Heart right ventricle (tissue), 16 donors: ENCODE measurements at places on chromosomes 3 and 15. TPM values are rescaled to one million over a fixed set of nuclear protein-coding genes. Genes with fewer than 3 reads are reported as not detected.
A peak's percentile ranks its signal among the peaks of the same experiment; 100 is the strongest.

- no peak for DNase-seq
These were observed 166.4 kb upstream of the UBE2E2 start for GRCh38 chr3:23036728-23037127.

DNA sequence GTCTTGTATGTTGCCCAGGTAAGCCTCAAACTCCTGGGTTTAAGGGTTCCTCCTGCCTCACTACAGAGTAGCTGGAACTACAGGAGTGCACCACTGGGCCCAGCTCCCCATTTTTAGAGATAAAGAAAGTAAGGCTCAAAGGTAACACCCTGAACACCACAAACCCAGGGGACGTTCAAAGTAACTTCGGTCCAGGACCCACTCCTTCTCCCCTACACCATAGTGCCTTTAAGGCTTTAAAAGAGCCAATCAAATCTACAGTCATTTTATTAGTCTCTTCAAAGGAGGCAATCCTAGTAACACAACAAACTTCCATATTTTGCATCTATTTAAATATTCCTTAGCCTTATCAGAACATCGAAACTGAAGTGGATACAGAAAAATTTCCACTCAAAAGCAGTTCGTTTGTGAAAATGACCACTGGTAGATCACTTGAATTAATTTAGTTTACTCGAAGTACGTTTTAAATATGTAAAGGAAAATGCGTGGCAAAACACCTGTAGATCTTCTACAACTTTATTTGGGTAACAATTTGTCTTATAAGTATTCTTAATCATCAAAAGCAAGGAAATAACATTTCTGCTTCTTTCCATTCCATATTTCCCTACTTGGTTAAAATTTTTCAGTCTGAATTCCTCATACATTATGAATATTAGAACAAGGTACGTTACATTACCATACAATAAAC lies 1.8 kb downstream of the STAG1 start:
- no peak for DNase-seq

DNA sequence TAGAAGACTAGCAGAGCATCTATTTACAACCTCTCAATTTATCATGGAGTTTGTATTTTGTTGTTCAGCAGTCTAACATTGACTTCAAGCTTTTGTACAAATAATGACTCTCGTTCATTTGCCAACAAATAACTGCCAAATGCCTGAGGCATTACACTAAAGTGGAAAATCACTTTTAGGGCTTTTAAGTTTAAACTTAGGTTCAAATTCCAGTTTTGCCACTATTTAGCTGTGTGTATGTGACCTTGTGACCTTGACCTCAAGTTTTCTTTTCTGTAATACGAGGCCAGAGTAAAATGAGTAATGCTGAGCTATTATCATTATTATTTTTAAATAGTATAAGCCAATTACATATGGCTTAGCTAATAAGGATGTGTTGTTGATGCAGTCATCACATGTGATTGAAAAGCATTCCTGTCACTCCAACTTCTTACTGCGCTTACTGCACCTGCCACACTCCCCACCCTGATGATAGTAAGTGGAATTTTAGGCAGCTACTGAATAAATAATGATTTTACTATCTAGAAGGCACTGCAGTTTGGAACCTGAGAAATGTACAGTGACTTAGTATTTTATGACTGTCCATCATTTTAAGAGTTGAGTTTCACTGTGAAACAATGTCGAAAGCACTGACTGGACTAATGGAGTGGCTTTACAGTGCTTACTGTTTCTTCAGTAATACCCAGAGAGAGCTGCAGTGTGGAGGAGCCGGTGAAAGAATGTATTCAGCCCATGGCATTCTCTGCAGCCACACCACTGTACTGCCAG lies 16.3 kb downstream of the ARL8B start:
- no peak for DNase-seq

DNA sequence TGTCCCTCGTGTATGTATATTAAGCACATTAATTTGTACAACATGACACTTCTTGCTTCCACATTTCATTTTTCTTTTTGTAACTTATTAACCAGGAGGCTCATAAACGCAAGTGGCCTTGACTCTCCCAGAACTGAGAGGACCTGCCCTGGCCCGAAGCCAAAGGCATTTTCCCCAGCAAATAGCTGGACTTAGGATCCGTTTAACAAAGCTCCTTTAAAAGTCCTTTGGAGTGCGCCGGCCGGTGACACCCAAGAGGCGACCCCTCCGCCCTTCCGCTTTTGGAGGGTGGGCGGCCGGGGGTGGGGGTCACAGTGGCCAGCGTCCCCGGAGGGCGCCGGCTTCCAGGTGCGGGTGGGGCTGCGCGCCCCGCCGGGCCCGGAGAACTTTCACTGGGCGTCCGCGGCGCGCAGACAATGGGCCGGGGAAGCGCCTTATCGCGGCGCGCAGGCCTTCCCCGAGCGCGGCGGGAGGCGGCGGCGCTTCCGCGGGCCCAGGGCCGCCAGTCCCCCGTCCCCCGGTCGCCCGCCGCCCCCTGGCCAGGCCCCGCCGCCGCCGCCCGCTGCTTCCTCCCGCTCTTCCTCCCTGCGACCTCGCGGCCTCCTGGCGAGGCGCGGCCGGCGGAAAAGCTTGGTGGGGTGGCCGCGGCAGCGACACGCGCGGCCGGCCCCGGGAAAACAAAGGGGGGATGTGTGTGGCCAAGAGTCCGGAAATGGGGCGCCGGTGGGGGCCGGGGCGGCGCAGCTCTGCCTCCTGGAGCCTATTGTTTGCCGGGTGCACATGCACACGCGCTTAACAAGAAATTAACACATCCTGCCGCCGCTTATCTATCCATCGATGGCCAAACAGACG lies 613.4 kb downstream of the MCTP2 start:
- DNase-seq = peak; percentile 76

GRCh38 chr15:98541519-98541918 lies 106.8 kb upstream of the IGF1R start:
- no peak for DNase-seq

GRCh38 chr3:48185129-48185528 lies 3.1 kb downstream of the CDC25A start:
- no peak for DNase-seq

DNA sequence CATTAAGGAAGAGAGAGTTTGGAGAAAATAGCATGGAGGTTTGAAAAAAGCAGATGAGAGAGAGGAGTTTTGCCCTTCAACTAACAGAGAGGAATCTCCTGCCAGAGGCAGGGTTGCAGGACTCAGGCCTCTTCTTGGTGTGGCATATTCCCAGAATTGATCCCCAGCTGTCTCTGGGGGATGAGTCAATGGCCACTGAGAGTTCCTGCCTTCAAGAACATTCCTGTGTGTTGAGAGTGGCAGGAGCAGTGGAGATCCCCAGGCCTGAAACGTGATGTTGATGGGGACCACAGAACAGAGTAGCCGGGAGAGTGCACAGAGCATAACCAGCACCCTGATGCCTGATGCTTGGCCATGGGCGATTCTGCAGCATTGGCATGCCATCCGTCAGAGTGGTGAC lies 348.4 kb upstream of the THBS1 start:
- DNase-seq = no peak

CCK gene
- total RNA-seq = not detected

ANKDD1A gene
- total RNA-seq = 1.4 TPM

GRCh38 chr3:155629556-155629955 lies 115.3 kb downstream of the PLCH1 start:
- DNase-seq = no peak

DNA sequence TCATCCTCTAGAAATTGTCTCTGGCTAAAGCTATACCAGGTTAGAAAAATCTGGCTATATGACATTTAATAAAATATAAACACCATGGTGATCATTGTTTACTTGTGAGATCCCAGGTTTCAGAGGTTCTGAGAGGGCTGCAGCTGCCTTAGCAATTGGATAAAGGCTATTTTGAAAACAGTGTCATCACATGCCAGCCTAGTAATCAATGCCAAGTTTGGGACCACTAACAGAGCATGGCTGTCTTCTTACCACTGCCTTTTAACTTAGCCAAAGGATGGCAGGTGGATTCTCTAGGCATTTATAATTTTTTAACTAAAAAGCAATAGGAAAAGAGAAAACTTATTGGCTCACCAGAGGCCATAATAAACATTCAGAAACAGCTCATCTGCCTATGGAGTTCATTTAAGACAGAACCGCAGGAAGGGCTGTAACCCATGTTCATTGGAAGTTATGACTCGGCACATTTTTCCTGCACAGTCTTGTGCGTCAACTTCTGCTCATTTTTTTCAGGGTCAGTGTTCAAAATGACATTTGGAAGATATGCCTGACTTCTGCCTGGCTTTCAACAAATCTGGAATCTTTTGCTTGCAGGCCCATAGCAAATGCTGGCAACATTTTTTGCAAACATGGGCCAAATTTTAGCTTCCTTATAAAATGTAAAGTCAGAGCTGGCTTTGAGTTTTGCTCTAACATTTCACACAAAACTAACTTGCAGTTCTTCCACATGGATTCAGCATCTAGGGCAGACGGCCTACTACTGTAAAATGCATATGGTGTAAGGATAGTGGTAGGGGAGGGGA lies 476.0 kb upstream of the TBL1XR1 start:
- DNase-seq = peak; percentile 9

VGLL4 gene
- total RNA-seq = 29.7 TPM

GRCh38 chr15:77292969-77293558 lies 126.8 kb downstream of the PEAK1 start:
- no peak for DNase-seq

- no peak for DNase-seq
These were observed 46.8 kb upstream of the MELTF start for GRCh38 chr3:197076415-197076814.

TNFAIP8L3 gene
- total RNA-seq = 9.3 TPM

- DNase-seq = no peak
These were observed 4.1 kb downstream of the CD80 start for GRCh38 chr3:119555309-119555735.

- no peak for DNase-seq
These were observed 49.7 kb downstream of the TMEM39A start for GRCh38 chr3:119413603-119414280.

- no peak for DNase-seq
These were observed 21.3 kb downstream of the COLQ start for GRCh38 chr3:15500107-15500724.

TMEM207 gene
- not detected for total RNA-seq

- no peak for DNase-seq
These were observed 645.8 kb upstream of the NR2F2 start for GRCh38 chr15:95684693-95685115.
